ENCODE measurements at places on chromosomes 12 and 14.

- no peak for ATAC-seq
These were observed 150.6 kb upstream of the AEBP2 start for GRCh38 chr12:19288603-19289244.

DNA sequence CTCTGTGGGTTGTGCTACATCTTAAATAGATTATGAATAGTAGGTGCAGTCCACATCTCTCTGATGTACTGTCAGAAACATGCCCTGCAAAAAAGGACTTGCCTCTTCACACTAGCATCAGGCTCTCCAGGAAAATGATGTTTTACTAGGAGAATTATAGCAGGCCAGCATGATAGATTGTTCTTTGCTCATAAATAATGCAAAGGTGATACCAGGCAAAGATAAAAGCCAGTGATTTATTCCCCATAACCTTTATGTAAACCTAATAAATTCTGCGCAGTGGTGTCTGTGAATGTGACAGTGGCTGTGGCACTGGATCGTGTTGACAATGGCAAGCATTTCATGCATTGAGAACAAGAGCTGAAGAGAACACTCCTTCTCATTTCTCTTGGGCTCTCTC is 646.5 kb upstream of the SEL1L start:
- ATAC-seq: peak; percentile 98

DNA sequence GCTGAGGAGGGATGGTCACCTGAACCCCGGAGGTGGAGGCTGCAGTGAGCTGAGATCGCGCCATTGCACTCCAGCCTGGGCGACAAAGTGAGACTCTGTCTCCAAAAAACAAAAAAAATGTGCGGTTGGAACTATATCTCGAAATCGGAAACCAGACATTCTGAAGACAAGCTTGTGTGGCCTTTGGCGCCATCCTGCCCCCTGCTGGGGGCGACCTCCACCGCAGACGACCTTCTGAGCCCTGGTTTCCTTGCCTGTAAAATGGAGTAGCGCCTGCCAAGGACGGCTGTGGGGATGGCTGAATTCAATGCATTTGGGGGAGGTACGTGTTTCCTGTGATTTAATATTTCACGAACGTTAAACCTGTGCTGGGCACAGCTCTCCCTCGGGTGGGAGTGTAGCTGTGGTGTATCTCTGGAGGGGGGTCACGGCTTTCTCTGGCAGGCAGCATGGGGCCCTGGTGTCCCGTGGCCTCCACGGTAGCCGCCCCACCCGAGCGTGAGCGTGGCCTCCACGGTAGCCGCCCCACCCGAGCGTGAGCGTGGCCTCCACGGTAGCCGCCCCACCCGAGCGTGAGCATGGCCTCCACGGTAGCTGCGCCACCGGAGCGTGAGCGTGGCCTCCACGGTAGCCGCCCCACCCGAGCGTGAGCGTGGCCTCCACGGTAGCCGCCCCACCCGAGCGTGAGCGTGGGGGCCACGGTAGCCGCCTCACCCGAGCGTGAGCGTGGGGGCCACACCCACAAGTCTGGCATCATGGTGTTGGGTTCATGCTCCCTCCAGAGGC is 55.3 kb downstream of the LRCOL1 start:
- no peak for ATAC-seq

GRCh38 chr12:5187136-5187535 is 143.5 kb downstream of the KCNA5 start:
- no peak for ATAC-seq

- peak; percentile 31 for ATAC-seq
These were observed 16.0 kb upstream of the RACGAP1 start for GRCh38 chr12:50041062-50041860.

DNA sequence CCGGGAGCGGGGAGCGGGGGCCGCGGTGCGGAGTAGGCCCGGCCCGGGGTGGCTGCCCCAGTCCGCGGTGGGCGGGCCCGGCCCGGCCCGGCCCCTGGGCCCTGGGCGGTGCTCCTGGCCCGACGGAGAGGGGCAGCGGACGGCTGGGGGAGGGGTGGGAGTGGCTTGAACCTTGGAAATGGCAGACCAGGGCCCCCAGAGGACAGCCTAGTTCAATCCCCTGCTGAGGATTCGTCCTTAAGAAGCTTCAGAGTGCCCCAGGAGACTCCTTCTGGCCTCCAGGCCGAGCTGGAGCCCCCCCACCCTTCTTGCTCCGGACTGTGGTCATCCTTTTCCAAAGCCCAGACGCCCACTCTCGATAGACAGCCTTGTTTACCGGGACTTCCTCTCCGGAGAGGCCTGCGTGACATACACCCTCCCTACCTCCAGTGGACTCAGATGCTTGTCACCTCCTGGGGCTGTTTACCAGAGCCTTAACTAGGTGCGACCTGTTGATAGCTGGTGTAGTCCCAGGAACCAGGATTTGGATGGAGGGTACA is 458 bp downstream of the KHNYN start:
- ATAC-seq: peak; percentile 84

GRCh38 chr14:61416591-61416990 is 95.2 kb downstream of the PRKCH start:
- ATAC-seq: no peak

- no peak for ATAC-seq
These were observed 73.8 kb downstream of the DRAM1 start for GRCh38 chr12:101951002-101951670.

GRCh38 chr14:66910311-66910840 is 278.9 kb upstream of the GARIN2 start:
- ATAC-seq: no peak

- ATAC-seq: peak; percentile 59
These were observed at the start of gene DENND5B for GRCh38 chr12:31590642-31591379. DENND5B (minus strand) TSS chr12:31591136; CDS start chr12:31590832, 304 bp downstream.

GRCh38 chr14:72942934-72943333 is 16.7 kb downstream of the DCAF4 start:
- no peak for ATAC-seq

- peak; percentile 46 for ATAC-seq
These were observed 390 bp downstream of the JKAMP start for GRCh38 chr14:59484639-59485175.

DNA sequence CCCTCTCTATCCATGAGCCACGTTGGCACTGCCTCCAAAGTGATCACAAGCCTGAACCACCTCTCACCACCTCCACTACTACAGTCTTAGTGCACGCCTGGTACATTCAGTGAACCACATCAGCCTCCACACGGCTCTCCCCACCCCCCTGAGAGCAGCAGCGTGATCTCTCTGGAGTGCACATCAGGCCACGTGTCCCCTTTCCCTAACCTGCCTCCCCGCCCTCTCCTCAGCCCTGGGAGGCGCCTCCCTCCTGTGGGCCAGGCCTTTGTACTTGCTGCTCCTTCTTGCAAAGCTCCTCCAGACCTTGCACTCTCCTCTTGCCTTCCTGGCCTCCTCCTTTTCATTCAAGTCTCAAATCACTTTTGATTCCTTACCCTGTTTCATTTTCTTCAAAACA is 49.8 kb downstream of the SLC6A12 start:
- peak; percentile 96 for ATAC-seq

DNA sequence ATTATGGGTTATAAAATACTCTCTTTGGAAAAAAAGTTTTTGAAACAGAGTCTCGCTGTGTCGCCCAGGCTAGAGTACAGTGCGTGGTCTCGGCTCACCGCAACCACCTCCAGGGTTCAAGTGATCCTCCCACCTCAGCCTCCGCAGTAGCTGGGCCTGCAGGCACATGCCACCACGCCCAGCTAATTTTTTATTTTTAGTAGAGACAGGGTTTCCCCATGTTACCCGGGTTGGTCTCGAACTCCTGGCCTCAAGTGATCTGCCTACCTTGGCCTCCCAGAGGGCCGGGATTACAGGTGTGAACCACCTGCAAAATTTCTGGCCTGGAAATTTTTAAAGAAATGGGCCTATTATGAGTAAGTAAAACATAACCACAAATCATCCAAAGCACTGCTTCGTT is 3.8 kb downstream of the USP15 start:
- no peak for ATAC-seq

DNA sequence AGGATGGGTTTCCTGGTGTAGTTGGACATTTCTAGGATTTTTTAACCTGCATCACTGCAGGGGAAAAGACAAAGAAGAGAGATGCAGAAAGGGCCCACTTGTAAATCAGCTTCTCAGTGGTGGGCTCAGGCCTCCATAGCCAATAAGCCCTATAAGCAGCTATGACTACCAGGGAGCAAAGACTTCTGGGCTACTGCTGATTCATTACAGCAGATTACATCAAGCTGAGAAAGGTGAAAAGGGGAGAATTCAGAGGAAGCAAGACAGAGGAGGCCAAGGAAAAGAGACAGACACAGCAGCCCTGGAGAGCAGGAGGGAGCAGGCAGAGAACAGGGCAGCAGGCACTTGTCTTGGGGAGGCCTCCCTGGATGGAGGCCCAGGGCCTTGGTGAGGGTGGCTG is 95.2 kb downstream of the KCNA5 start:
- ATAC-seq: peak; percentile 93

DNA sequence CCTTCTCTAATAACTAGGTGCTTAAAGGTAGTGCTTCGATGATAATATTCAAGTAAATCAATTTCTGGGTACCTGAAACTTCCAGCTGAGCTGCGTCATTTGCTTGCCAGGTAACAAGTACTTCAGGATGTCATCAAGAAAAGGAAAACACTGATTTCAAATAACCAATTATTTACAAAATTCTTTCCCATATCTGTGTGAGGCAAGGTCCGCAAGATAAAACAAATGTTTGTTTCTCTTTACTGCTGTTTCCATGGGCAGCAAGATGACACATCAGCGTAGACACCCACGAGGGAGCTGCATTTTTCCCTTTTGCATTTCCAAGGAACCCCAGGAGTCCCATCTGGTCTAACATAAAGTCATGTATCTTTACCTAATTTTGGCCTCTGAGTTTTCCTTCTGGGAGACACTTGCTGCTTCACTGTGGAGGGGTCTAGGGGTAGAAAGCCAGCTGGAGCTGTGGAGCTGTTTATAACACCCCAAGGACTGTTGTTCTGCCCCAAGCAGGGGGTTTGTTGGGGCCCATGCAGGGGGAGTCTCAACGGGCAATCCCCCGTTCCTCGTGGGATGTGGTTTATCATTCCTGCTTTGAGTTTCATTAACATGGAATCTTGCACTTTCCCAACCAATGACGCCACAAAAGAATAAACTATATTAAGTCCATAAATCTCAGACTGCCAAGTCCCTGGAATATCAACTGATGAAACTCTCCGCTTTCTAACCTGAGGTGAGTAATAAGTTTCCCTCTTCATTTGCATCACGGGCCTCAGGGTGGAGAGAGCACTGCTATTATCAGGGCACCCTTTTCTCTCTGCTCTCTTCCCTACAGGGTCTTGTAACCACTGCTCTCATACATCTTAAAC is 112.8 kb upstream of the PELI2 start:
- ATAC-seq: peak; percentile 41

DNA sequence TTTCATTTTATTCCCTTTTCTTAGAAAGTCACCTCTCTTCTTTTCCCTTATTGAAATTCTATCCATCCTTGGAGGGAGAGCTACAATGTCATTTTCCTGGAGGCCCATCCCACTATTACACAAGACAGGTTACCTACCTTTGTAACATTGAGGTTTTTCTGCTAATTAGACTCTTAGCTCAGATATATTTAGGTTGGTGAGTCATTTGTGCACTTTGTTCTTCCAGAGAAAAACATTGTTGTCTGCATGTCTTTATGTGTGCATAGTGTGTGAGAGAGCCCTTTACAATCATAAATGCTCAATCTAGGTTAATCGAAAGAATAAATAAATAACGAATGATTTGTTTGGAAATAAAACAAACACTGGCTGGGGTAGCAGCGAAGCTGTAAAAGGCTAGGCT is 191.8 kb downstream of the DACT1 start:
- peak; percentile 78 for ATAC-seq

GRCh38 chr12:3442397-3442796 is 48.6 kb upstream of the PRMT8 start:
- no peak for ATAC-seq

DNA sequence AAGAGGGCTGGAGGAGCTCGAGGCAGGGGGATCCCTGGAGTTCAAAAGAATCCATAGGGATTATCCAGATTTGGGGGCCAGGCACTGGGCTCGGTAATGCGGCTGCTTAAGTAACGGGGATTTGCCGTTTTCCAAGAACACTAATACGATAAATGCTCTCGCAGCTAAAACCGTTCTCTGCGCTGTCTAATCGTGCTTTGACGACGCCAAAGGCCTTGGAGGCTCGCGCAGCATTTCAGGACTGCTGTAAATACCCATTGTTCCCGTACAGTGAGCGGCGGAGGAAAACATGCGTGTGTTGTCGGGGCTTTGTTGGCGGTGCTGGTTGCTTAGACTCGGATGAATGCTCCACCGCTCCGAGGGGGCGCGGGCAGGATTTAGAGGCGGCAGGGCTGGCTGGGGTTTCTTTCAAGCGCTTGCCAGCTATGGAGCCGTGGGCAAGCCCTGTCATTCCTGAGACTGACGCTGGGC is 26.2 kb downstream of the DIO3 start:
- peak; percentile 13 for ATAC-seq

DNA sequence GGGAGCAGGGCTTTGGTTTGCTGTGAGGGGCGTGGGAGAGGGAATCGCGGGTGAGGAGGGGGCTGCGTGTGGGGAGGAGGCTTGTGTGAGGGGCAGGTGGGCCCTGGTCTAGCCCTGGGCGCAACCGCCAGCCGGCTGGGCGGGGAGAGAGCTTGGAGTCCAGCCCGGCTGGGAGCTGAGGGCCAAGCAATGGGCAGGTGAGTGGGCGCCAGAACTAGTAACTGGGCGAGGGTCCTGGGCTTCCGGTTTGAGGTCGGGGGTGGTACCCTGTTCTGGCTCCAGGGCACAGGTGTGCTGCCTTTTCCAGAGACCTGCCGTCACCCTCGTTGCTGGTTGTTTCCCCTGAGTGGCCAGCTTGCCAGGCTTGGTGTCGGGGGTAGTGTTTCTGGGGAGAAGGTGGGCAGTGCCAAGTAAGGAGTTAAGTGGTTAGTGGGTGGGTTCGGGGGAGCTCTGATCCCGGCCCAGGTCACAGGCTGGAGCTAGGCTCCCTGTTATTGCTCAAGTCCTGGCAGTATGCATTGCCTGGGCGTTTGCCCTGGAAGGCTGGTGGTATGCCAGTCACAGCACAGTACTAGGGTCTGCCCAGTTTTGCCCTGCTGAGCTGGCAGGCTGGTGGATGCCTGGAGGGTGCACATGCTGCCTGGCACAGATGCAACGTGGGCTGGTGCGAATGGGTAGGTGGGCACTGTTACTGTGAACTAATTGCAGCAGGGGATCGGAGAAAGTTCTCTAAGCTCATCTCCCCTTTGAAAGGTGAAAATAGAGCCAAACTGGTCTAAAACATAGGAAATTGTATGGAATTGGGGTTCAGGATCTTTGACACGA is 683 bp downstream of the CIPC start:
- ATAC-seq: peak; percentile 11

DNA sequence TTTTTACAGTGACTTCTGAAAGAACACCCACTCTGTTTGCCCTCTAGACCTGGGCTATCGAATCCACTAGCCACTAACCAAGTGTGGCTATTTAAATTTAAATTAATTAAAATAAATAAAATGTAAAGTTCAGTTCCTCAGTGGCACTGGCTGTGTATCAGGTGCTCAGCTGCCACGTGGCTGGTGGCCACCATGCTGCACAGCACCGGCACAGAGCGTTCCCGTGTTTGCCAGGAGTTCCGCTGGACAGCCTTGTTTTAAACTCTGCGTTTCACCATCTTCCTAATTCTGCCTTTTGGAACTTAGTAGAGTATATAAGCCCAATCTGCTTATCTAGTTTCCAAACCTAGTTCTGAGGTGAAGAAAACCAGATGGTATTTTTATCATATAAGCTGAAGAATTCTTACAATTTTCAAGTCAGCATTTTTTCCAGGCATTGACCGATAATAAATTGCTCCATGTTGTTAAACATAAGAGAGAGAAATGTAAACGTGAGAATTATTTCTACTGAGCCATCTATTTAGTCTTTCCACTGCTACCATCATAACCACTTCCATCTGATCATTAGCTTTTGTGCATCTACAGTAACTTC is 339.0 kb downstream of the CACNA1C start:
- ATAC-seq: no peak

Data from motor neuron (in vitro differentiated cells).